Stimulated activated CD8-positive, alpha-beta memory T cell treated with anti-CD3 and anti-CD28 coated beads, Interleukin-4, amount 100 ng/mL, for 4 hours (primary cell): ENCODE measurements at places on chromosomes 6 and 20.

DNA sequence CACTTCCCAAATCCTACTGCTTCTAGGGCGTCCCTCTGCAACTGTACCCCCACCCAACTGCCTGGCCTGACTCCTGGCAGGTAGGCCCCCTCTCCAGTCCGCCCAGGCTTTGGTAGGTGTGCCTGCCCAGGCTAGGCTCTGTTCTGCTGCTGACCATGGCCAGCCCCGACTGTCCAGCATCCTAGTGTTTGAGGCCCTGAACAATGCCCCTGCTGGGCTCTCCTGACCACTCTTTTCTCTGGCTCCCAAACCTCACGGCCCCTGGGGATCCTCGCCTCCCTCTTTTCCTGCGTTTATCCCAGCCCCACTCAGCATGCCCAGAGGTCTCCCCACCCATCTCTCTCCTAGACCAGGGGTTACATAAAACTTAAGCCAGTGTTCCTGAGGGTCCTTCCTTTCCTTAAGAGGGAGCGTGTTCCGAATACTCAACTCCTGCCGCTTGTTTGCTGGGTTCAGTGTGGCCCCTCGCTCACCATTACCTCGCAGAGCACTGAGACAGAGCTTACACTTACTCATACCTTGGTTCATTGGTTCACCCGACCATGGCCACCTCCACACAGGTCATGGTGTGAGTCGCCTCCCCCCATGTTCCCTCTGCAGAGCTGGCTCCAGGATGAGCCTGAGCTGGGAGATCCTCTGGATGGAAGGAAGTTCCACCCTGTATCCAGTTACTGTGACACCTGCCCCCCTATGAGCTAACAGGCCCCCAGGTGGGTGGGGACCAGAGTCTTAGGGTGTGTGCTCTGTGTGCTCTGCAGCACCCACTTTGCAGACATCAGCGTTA lies 21.0 kb upstream of the MYT1 start:
- DNase-seq, result no peak

- DNase-seq, result no peak
These were observed 52.4 kb upstream of the LYRM2 start for GRCh38 chr6:89690944-89691324.

- DNase-seq, result no peak
These were observed 63.2 kb upstream of the BEND6 start for GRCh38 chr6:56891754-56892153.

DNA sequence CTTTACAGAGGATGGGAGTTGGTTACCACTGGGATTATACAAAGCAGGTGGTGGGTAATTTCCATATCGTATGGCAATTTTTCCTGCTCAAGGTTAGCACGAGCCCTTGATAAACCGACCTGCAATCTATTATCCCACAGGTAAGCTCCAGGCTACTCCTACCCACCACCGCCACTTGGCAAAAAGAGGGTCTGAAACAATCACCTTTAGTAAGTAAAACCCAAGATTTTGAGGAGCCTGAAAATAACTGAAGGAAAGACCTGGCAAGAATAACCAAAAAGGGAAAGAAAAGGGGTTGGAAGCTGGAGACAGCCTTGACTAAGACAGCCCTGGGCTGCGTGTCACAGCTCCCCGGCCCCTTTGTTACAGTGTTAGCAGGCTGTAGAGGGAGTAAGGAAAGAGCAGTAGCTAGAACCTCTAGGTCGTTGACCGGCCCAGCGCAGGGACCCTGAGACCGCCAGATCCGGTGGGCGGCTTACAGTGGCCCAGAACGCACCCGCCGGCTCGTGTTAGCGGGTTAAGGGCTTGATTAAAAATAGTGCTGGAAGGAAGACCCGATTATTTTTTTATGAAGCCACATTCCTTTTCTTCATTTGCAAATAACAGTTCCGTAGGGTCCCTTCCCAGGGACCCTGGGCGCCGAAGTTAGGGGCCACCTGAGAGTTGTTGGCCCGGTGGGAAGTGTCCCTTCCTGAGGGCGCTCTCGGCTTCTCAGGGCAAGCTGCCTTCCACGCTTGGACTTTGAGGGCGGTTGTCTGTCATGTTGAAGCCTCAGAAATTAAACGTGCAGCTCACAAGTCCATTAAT lies 30.5 kb downstream of the TFAP2B start:
- no peak for DNase-seq

DNA sequence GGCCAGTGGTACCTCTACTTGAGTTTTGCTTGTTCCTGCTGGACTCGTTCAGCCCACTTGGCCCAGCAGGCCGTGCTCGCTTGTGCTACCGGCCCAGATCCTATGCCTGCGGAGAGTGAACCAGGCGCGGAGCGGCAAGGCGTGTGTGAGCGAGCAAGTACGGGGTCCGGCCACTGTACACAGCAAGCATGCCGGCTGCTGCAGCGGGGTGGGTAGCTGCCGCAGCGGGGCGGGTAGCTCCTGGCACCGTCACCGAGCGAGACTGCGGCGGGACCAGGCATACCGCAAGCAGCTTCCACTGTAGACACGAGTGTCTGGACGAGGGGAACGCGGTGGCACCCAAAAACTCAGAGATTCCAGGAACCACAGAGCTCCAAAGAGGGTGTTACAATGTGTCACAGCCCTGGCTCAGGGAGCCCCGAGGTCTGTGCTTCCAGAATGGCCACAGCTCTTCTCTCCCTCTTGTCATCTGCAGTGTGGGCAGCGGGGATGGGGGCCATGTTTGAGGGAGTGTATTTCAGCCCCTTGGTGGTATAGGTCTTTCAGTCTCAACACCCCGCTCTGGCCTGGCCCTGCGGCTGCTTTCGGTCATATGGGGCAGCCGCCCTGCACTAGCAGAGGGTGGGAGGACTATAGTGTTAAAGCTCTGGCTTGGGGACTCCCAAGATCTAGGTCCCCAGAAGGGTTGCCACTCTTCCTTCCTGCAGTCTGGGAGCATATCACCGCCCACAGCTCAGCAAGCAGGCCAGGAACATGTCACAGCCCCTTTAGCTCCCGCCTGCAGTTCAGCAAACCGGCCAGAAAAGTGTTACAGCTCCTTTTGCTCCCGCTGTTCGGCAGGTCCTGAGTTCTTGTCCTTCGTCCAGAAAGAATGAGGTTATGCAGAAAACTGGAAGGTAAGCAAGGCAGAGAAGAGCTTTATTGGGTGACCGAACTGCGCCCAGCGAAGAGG lies 6.1 kb upstream of the RWDD1 start:
- DNase-seq, result no peak

GRCh38 chr6:148273962-148274752 lies 68.5 kb upstream of the SASH1 start:
- DNase-seq, result no peak

DNA sequence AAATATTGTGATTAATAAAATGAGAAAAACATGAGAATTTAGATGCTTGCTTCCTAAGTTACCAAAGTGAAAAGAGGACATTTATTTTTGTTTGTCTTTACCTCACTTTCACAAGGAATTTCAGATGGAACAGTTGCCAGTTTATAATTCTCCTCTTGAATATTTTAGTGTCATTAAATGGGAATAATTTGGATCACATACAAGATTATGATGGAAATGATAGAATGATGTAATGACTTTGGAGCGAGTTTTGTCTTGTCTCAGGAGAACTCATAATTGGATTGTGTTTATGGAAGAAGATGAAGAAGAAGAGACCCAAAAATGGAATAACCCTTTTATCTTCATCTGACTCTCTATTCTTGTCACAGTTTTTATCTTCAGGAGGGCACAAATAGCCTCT lies 172.9 kb upstream of the FLRT3 start:
- DNase-seq, result no peak

- no peak for DNase-seq
These were observed 663.5 kb downstream of the EPM2A start for GRCh38 chr6:145071836-145072235.

DNA sequence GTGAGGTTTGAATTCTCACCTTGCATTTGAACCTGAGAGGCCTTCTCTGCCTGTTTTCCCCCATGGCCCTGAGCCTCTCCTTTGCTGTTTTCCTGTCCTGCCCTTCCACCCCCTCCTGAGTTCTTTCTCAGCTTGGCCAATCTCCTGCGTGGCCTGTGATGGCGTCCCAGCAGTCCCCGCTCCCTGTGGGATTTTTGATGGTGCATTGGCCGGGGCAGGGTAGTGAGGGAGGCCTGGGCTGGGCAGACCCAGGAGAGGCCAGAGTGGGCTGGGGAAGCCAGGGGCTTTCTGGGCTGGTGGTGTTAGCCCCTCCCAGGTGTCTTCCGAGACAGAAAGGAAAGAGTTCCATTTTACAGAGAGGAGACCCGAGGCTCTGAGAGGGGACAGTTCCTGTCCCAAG lies 6.3 kb downstream of the CEBPB start:
- no peak for DNase-seq

DNA sequence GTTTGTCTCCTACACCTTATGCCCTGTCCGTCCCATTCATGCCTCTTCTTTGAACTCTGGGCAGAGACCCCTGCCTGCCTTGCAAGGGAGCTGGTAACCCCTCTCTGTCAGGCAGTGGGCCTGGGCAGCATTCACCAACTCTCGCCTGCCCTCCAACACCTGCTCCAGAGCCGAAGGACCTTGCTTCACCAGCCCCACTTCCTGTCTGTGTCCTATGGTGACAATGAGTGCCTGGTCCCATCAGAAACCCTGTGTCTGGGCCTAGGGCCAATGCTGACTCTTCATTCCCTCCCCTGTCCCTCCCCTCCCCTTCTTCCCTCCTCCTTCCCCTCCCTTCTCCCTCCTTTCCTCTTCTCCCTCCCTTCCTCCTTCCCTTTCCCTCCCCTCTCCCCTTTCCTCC lies 22.8 kb upstream of the PCMTD2 start:
- no peak for DNase-seq

DNA sequence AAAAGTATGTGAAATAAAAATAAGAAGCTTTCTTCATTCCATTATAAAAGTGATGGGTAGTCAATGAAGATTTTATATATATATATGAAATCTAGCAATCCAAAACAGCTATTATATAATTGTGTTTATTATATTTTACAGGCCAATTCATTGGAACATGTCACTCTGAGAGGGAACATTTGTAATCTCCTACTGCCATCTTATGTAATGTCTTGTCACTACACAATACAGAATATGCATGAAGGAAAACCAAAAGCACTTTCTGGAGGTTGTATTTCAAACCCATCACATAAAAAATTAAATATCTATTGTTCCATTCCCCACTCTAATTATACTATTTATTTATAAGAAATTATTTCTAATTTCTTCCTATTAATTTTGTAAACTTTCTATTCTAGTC lies 31.5 kb upstream of the IRAK1BP1 start:
- DNase-seq, result no peak

- peak; percentile 36 for DNase-seq
These were observed 131.8 kb upstream of the PROKR2 start for GRCh38 chr20:5448449-5449118.

GRCh38 chr6:77457720-77458349 lies 5.5 kb downstream of the HTR1B start:
- DNase-seq, result no peak

DNA sequence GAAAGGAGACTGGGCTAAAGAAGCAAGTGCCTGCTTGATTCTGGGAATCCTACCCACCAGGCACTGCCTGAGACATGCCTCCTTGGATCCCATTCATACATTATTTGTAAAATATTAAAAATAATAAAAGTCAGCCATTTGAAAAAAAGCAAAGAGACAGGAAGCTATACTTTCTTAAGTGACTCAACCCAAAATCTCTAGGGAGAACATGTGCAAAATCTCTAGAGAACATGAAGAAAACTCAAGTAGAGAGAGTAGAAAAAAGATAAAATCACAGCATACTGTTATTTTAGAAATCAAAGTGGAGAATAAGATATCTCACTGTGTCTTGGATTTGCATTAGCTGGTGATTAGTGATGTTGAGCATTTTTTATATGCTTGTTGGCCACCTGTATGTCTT lies 197.2 kb upstream of the GGTLC1 start:
- DNase-seq, result no peak

- DNase-seq, result no peak
These were observed at the start of gene KCNG1 for GRCh38 chr20:51022803-51023616. TSS of gene KCNG1 (minus strand) at chr20:51023107. CDS start at chr20:51010338, 12,769 bp downstream.

DNA sequence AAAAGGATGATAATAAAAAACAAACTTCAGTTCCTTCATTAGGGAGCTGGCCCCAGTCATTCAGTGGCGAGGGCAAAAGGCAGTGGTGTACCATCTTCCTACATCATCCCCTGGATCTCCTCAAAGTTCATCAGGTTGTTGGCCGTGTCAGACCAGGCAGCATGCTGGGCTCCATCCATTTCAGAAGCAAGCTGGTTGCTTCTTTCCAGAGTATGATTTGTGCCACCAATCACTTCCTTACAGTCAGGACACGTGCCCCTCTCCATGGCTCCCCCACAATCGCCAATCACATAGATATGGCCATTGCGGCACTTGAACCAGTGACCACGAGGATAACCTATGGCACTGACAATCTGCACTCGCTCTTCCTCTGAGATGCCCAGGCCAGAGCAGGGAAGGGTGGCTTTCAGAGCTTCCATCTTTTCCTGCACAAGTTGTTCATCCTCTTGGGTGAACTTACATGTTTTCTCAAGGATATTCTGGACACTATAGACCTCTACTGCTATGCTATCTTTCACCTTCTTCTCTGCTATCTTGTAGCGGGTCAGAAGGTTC lies 28.0 kb downstream of the DDX27 start:
- DNase-seq, result no peak

DNA sequence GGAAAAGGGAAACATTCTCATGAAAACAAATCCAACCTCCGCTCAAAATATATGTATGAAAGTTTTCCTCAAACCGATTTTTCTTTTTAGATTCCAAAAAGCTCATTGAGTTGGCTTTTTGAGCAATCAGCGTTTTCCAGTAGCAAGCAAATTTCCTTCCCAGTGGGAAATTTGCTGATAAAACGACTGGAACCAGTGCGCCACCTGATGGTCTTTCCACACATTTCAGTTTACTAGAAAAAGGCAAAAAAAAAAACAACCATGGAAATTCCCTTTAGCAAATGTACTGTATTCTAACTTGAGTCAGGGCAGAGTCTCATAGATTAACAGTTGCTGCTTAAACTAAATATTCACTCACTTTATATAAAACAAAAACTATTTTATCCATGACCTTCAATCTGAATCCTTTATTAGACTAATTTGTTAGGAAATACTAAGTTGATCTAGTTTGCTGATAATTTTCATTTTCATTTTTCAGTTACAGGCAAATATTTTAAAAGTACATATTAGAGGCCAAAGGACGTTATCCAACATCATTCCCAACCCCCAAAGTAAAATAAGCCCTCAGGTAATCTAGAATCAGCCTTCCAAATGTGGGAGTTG lies 271.5 kb downstream of the FOXA2 start:
- no peak for DNase-seq

- DNase-seq, result no peak
These were observed 137.0 kb downstream of the SLC23A2 start for GRCh38 chr20:4864311-4864752.

DNA sequence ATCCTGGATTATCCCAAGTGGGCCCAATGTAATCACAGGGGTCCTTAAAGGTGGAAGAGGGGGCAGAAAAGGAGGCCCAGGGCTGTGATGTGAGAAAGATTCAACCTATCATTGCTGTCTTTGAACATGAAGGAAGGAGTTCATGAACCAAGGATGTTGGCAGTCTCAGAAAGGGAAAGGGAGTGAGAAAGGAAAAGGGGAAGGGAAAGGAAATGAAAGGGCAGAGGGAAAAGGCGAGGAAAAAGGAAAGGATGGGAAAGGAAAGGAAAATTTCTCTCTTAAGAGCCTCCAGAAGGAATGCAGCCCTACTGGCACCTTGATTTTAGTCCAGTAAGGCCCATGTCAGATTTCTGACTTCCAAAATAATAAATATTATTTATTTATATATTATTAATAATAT lies 687.8 kb downstream of the COL12A1 start:
- no peak for DNase-seq

- no peak for DNase-seq
These were observed 50.9 kb downstream of the TMEM242 start for GRCh38 chr6:157272372-157272771.
